CD4-positive, alpha-beta T cell treated with Interleukin-4 for 1 hour (primary cell): ENCODE measurements at places on chromosomes 3 and 15.

GRCh38 chr3:177731644-177732268, 534.5 kb upstream of the TBL1XR1 start:
- DNase-seq: no peak

DNA sequence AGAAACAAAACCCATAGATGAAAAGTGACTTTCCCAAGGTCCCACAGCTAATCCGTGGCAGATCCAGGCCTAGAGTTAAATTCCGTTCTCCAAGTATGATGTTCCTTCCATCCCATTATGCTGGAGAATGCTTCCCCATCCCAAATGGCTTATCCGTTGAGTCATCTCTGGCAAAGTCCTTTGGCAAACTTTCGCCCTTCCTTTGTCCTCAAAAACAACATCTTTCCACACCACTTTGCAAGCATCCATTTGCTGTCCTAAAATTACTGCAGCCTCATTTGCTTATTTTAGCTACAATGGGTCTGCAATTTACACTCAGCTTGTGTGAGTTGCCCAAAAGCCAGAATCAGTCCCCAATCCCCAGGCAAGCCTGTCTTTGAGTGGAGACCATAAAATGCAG, 304.0 kb upstream of the TLE3 start:
- no peak for DNase-seq

GRCh38 chr3:136277634-136278033, 27.5 kb downstream of the PCCB start:
- no peak for DNase-seq

GRCh38 chr15:37019479-37020433, 80.6 kb downstream of the MEIS2 start:
- no peak for DNase-seq

DNA sequence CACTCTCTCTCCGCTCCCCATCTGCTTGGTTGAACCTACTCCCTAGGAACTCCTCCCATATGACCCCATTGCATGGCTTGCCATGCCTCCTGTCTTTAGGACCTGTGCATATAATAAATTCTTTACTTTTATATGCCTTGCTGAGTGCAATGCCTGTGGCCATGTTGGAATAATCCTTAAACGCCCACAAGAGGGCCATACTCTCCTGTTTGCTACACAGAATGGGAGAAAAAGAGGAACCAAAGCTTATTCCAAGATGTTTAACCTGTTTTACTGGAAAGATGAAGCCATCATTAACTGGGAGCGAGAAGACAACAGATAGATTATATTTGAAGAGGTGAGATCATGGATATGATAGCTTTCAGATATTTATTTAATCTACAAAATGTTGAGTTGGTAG, 1097.8 kb downstream of the NAALADL2 start:
- no peak for DNase-seq

GRCh38 chr15:68885070-68885469, 45.3 kb upstream of the SPESP1 start:
- no peak for DNase-seq

DNA sequence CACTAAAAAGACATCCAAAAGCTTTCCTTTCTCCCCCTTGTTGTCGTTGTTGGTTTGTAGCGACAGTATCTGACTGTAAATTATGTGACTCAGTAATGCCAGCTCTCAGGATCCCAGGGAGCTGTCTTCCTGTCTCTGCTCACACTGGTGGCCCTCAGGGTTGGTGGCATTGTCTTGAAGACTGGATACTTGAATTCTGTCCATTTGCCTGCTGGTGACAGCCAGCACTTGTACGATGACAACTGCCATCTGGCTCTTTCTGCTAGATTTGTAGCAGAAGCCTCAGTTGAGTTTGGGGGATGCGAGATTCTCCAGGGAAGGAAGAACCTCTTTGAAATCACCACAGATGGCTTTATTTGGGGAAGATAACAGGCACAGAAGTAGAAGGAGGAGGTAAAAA, 120.8 kb downstream of the ARPP21 start:
- DNase-seq: no peak

DNA sequence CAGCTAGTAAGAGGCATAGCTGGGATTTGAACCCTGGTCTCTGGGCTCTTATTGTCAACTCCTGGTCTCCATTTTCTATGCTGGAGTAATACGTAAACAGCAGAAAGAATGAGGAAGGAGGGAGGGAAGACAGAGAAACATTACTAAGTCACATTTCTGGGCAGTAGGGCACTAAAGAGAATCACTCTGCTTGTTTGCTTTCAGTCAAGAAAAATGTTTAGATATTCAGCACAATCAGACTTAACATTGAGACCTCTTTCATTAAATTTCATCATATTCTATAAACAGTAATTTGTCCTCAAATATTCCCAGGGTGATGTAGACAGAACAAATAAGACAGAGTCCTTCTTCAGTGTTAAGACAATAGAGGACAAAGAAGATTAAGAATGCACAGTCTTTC, 67.7 kb upstream of the BNC1 start:
- DNase-seq: no peak

GRCh38 chr15:55774113-55774970, 31.4 kb upstream of the PRTG start:
- peak; percentile 24 for DNase-seq
